ENCODE measurements at places on chromosomes 7 and 10. TPM values are rescaled to one million over a fixed set of nuclear protein-coding genes. Genes with fewer than 3 reads are reported as not detected.

AGR3 gene
- not detected for total RNA-seq

HDAC9 gene
- total RNA-seq = 32.4 TPM

DNA sequence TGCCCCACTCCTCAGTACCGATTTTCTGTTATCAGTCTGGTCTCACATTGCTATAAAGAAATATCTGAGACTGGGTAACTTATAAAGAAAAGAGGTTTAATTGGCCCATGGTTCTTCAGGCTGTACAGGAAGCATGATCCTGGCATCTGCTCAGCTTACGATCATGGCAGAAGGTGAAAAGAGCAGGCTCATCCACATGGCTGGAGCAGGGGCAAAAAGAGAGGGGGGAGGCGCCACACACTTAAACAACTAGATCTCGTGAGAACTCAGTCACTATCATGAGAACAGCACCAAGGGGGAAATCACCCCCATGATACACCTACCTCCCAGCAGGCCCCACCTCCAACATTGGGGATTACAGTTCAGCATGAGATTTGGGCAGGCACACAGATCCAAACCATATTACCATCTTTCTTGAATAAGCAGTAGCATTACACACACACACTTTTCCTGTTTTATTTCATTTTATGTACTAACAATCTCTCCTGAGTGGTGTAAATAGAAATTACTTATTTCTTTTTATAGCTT lies 53.3 kb downstream of the TRIM24 start:
- DNase-seq = no peak

DNA sequence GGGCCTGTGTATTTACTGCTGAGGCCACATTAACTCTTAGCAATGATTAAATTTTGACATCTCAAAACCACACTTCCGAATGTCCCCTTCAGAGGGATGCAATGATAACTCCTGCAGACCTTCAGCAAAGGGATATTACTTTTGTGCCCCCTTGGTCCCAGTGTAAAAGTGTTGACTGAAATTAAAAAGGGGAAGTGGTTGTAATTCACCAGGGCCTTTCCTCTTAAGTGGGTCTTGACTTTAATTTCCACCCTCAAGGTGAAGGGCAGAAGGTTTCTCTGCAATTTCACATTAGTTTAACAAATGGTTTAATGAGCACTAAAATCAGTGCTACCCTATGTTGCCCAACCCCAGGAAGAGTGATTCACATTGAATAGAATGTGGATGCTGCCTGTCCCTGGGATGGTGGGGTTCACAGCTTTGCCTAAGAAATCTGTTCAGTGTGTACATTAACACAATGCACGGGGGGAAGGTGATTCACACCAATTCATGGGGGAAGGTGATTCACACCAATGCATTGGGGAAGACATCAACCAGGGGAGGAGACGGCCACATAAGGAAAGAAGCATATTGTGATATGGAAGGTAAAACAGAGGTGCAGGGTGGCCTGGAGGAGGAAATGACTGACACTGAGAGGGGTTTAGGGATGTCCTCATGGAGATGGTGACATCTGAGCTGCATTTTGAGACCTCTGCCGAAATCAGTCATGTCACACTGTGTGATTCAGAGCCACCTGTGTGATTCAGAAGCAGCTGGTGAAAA lies 19.4 kb upstream of the TNS3 start:
- no peak for DNase-seq
